ENCODE measurements at places on chromosomes 7 and 10.

GRCh38 chr7:32115831-32116230 lies 45.6 kb upstream of the PDE1C start:
- DNase-seq = no peak

- DNase-seq = no peak
Observed at GRCh38 chr10:56912043-56912442, 551.0 kb upstream of the ZWINT start.

- no peak for DNase-seq
Observed at GRCh38 chr10:57627642-57628178, 640.0 kb downstream of the IPMK start.

DNA sequence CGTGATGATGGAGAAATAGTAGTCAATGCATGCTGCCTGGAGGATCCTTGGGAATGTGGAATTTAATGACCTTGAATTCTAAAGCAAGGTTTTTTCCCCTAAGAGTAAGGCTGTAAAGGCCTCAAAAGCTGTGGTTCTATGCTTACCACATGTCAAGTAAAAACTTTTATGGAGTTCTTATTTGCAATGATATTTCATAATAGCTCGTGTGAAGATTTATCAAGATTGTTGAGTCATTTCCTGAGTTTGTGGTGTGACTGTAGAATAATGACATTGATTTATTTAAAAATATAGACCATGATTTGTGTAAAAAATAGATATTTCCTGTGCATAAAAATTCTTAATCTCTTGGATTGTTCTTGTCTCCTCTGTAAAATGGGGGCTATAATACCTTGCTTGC lies 67.5 kb upstream of the SORCS1 start:
- DNase-seq = no peak

DNA sequence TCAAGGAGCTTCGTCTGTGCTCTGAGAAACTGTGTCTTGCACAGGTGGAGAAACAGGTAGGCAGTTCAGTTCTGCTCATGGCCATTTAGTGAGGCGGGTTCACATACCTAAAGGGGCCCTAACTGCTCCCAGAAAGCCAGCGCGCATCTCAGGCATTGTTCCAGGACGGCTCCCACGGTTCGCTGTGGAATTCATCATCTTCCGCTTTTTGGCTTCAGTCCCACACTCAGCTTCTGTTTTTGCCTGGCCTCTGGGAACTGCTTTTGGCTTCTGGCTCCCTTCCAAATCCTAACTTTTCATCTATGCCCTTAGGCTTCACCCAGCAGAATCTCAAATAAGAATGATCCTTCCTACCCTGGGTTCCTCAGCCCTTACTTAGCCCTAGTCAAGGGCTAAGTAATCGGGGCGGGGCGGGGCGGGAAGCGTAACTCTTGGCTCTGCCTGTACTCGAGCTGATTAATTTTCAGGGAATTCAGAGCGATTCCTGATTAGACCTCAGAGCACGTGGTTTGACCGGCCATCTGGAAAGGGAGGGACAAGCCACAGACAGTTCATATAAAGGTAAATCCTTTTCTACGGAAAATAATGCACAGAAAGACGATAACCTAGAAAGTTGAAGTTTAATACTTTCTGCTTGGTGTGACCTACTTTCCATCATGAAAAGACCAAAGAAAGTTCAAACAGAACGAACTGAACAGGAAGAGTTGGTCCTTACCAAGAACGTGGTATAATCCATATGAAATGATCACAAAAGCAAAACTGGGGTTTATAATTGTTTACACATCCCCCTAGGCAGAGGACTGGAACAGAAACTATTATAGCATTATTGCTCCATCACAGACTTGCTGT lies 105.7 kb downstream of the ST8SIA6 start:
- DNase-seq = peak; percentile 79

DNA sequence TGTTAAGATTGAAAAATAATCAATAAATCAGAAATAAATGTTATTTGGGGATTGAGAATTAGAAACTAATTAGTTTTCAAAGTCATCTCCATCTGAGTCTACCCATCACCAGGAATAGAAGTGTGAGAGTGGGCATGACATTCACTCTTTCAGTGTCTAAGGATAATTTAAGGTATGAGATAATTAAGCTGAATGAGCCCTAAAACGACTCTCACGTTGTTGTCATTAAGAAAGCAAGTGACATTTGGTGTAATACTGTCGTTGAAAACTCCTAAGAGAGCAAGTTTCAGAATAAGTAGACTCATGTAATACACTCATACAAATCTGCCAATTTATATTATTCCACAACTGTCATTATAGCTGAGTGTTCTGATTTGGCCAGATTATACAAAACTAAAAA lies 7.1 kb downstream of the AGMO start:
- DNase-seq = no peak

DNA sequence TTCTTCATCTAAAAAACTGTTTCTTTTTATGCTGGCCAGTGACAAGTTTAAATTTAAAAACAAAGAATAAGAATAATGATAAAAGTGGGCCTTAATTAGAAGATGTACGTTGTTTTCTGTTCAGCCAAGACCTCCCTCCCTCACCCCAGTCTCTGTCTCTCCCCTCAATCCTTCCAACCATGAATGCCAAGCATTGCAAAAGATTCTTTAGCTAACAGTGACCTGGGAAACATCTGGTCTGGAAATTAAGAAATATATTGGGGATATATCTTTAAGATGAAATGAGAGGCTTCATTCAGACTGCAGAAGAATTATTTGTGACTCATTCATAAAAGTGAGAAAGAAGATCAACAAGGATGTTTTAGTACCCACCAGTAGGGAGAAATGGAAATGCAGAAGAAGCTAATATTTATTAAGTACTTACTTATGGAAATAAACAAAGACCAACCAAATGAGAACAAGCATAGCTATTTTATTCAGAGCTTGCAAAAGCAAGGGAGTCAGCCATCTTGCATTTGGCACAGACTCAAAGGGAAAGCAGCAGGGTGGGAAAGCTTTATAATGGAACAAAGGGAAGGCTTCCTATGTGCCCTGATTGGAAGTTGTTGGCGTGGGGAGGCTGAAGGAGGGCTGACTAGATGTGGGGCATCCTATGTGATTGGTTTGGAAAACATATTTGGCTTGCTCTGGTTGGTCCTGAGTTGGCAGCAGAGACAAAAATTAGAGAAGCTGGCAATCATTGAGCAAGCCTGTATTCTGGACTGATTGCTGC lies 595.4 kb upstream of the GHITM start:
- no peak for DNase-seq

GRCh38 chr10:2978111-2978510 lies 89.2 kb upstream of the PFKP start:
- DNase-seq = no peak

GRCh38 chr7:45031829-45032228 lies 31.8 kb downstream of the CCM2 start:
- no peak for DNase-seq

DNA sequence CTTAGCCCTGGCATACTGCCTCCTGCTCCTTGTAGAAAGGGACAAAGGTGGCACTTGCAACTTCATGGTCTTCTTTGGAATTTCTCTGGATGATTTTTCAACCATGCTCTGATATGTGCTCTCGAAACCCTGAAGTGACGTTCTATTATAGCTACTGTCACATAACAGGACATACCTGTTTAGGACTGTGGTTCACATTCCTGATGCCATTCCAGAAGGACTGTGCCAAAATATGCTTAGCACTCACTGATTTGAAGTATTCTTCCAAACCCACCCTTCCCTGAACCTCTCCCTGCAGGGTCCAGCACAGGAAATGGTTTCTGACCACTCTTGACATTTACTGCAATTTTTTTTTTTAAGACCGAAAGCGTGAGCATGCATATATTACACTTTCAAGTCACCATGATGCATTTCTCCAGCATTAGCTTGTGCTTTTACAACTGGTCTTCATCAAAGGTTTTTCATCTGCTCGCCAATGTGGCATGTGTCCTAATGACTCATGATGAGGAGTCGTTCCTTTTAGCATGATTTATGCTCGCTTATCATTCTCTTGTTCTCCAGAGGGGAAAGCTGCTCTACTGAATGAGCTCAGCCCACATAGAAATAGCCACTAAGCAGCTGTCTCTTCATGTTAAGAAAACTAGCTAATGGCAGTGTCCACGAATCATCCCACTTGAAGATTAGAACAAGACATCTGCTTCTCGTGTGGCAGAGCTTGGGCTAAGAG lies 135.2 kb downstream of the ADAM12 start:
- no peak for DNase-seq

- DNase-seq = no peak
Observed at GRCh38 chr10:11150231-11150731, 132.6 kb downstream of the CELF2 start.

DNA sequence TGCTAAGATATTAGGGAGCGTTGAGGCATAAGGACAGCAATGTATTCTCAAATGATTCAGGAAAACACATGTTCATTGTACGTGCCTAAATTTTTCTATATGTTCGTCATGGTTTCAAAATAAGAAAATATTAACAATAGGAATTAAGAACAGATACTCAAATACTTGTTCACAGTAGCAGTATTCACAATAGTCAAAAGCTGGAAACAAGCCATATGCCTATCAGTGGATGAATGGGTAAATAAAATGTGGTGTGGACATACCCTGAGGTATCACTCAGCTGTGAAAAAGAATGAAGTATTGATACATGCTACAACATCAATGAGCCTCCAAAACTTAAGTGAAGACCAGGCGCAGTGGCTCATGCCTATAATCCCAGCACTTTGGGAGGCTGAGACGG lies 84.7 kb upstream of the PTER start:
- DNase-seq = no peak

- DNase-seq = no peak
Observed at GRCh38 chr10:5533098-5533731, 8.5 kb downstream of the CALML3 start.

All from left cardiac atrium (tissue), 4 donors.